ENCODE measurements at places on chromosomes 3 and 15.

- no peak for DNase-seq
Observed at GRCh38 chr3:172154768-172155664, 115.6 kb downstream of the FNDC3B start.

DNA sequence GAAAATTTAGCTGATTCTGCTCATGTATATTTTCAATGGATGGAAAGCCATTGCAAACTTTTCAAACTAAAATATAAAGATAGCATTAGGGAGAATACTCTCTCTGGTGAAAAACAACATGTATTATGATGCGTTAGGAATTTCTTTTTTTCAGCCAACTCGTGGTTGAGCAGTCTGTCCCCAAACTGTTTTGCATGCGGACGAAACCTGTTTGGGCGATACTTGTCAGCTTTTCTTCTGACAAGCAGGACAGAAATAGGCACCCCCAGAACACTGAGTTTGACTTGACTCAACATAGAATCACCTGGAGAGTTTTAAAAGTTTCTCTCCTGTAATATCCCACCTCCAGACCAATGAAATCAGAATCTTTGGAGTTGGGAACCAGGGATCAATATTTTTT lies 417.5 kb upstream of the TPRG1 start:
- DNase-seq, result no peak

- no peak for DNase-seq
Observed at GRCh38 chr3:180433152-180433551, 168.8 kb upstream of the TTC14 start.

GRCh38 chr15:40439960-40440742 lies 602 bp upstream of the BAHD1 start:
- no peak for DNase-seq

- no peak for DNase-seq
Observed at GRCh38 chr3:49004352-49005302, 2.6 kb upstream of the WDR6 start.

GRCh38 chr3:58462829-58463180 lies 29.1 kb upstream of the KCTD6 start:
- DNase-seq, result no peak

DNA sequence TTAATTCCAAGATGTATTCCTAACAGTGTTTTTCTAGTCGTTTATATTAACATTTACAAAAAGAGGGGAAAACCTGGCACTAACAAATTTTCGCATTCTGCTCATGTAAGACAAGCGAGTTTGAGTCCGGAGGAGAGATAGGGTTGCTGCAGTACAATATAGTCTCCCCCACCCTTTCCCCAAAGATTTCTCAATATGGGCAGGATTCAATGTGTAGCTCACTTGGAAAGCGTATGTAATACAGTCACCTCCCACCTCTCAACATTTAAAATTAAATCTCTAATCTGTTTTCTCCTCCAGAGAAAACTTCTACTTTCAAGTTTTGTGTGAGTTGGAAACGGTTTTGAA lies 57.9 kb downstream of the CMSS1 start:
- DNase-seq, result no peak

DNA sequence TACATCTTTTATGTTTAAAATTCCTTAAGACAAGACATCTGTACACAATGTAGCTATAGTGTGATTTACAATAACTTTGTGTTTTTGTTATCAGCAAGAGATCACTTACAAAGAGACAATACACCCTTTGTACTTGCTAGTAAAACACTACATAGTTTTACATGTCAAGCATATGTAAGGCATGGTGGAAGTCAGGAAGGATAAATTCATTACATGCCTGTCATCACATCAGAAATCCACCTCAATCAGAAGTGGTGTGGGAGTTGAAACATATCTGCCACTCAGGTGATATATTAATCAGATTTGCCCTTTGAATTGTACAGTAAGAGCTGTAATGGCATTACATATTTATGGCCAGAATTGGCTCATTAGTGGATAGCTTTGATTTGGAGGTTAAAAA lies 95.5 kb downstream of the MBNL1 start:
- no peak for DNase-seq

DNA sequence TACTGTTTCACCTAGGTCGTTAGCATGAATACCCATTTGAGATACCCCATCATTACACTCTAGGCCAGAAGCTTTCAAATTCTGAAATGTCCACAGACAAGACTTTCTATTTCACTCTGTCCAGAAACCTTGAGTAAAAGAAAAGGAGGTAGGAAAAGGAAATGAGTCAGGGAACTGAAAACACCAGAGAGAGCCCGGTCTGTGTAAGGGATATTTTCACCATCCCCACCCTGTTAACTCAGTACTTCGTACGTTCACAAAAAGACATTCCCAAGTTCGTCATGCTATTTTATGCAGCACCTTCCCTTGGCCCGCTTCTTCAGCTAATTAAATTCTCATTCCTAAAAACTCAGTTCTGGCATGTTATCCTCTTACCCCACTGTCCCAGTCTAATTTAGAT lies 89.4 kb upstream of the SOX2 start:
- no peak for DNase-seq

GRCh38 chr3:126684218-126684751 lies 19.8 kb upstream of the CHCHD6 start:
- DNase-seq, result no peak

DNA sequence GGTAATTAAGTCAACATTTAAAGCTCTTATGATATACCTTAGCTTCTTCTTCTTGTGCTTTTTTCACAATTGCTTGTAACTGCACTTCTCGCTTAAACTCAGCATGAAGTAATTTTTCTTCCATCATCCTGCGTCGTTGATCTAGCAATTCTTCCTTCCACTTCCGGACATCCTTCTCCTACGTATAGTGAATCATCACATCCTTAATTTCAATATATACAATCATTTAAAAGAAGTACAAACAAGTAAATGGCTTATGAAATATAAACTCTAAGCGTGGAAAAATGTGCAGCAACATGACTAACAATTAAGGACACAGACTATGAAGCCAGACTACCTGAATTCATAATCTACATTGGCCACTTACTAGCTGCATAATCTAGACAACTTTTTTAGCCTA lies 151.4 kb downstream of the SCAPER start:
- no peak for DNase-seq

DNA sequence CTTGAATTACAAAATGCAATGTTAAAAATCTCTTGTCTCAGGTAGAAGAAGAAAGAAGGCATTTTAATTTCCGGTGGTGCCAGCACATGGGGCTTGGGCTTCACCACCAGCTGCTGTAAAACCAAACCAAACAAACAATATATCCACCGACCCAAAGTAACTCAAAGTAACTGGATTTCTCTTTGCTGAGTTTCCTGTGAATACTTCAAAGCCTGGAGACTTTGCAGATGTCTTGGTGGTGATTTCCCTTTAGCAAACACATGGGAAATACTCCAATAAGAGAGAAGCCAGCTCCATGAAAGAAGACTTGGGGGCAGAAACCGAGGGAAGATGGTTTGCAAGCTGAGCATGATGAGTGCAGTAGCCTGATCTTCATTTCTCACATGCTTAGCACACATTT lies 62.6 kb downstream of the EIF4E3 start:
- DNase-seq, result no peak

GRCh38 chr15:56877255-56877970 lies 41.0 kb upstream of the TCF12 start:
- DNase-seq, result no peak

- DNase-seq, result no peak
Observed at GRCh38 chr3:53164911-53165310, 3.9 kb downstream of the PRKCD start.

- no peak for DNase-seq
Observed at GRCh38 chr15:64749999-64750657, 25.3 kb downstream of the RBPMS2 start.

DNA sequence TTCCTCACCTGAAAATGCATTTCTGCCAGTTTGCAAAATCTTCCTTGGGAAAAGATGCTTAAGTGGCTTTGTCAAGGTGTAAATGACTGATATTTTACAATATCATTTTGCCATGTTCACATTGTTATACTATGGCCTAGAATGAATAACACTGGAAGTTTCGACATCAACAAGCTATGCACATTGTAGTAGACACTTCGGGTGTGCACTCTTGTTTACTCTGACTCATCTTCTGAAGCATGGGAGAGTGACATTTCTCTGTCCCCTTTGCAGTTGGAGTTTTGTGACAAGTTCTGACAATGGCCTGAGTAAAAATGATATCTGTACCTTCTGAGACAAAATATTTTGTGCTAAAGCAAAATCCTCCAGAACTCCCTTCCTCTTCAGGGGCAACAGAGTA lies 567.0 kb upstream of the RGMA start:
- DNase-seq, result no peak

DNA sequence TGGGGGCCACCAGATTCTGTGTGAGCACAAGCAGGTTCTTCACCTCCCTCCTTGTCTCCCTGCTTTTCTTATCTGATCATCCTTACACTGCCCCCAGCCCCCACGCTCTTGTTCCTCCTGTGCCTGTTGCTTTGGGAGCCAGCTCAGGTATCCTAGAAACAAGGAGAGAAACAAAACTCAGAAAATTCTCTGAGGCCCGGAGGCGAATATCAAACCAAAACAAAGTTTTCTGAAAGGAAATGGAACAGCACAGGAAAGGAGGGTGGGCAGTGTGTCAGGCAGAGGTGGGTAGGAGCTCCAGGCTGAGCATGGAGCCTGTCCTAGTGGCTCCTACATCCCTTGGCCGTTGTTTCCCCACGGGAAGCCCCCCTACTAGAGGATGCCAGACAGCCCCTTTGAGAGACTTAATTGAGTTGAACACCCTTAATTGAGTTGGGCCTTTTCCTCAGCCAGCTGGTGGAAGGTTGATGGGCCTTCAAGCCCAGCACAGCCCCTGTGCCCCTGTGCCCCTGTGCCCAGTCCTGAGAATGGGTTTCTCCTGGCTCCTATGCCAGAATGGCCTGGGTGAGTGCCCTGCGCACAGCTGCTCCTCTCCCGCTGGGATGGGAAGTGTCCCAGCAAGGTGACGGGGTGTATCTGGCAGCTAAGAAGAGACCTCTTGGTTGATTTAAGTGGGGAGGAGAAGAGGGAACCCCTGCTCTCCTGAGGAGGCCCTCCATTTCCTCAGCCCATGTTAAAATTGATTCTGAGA lies 22.8 kb upstream of the JMJD7 start:
- no peak for DNase-seq

DNA sequence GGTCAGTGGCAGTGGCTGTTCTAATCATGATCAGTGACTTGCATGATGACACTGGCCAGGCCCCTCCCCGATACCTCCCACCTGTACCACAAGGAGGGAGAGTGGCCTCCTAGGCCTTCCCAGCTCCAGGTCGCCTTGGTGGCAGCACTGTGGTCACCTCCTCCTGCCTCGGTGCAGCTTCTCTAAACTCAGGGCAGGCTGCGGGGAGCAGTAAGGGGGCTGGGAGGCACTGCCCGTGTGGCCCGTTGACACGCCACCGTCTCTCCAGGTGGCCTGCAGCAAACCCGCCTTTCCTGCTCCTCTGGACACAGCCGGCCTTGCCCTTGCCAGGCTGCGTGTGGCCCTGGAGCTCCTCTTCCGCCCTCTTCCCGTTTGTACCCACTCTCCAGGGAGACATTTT lies 184.1 kb downstream of the XXYLT1 start:
- no peak for DNase-seq

DNA sequence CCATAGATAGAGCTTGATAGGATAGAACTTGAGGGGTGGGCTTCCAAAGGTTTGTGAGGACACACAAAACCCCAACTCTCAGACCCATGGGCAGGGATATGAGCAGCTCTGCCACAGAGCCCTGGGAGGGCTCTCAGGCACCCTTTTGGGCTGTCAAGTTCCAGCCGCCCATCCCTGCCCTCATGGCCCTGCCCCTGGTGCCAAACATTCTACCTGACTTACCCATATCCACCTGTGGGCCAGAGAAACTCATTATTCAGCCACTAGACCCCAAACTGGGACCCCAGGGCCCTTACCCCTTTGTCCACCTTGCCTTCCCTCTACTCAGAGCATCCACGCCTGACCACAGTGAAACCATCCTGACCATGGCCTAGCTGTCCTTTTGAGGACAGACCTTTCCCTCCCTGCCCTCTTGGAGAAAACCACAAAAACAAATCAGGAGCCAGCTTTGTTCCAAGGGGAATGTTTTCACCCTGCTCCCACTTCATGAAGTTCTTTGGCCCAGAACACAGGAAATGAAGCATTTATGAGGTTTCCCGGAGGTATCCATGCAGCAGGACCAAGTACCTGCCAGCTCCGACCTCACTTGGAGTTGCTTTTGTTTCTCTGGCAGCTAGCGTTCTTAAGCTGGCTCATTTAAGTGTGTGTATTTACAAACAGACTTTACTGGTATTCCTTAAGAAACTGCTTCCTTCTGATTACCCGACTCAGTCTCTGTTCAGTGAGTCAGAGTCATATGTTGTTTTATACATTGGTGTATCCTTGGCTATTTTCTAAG lies 34.2 kb upstream of the GALNT15 start:
- no peak for DNase-seq

DNA sequence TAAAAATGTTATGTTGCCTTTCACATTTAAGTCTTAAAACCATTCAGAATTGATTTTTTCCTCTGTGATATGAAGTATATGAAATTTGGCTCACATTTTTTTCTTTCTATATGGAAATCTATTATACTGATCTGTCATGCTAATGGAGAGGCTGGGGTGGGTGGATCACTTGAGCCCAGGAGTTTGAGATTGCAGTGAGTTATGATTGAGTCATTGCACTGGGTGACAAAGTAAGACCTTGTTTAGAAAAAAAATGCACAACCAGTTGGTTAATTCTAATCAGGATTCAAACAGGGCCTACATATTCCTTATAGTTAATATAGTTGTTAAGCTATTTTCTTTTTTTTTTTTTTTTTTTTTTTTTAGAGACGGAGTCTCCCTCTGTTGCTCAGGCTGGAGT lies 230.5 kb downstream of the MFSD1 start:
- no peak for DNase-seq

GRCh38 chr3:113153499-113154107 lies 57.8 kb upstream of the BOC start:
- DNase-seq, result no peak

GRCh38 chr15:75720787-75721479 lies 8.3 kb upstream of the CSPG4 start:
- DNase-seq, result no peak

DNA sequence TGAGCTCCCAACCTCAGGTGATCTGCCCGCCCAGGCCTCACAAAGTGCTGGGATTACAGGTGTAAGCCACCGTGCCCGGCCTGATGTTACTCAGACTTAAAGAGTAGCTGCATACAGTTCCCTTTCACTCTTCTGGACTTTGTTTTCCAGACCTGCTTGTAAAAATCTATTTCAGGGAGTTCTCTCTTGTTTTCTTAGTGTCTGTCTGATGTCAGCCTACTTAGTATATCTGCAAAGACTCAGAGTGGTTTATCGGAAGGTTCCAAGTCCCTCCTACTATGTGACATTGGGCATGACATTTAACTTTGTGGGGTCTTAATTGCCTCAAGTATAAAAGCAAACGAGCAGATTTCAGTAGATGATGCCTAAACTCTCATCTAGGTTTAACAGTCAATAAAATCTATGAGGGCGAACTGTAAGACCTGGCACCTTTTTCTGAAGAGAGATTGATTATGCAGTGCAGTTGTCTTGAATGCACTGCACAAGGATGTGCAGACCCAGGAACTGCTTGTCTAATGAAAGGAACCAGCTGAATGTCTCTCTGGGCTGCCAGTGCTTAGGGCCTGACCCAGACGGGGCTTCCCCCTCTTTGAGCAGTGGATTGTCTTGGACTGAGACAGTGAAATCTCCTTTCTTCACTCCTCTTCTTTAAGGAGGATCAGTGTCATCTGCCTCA lies 301.4 kb downstream of the PTPRG start:
- DNase-seq, result no peak
